ENCODE measurements at places on chromosomes 2 and 18.

- DNase-seq, result no peak
Measured at GRCh38 chr2:149040451-149040850, 2.0 kb downstream of the LYPD6B start.

GRCh38 chr2:12412898-12413305 lies 303.8 kb upstream of the TRIB2 start:
- no peak for DNase-seq

DNA sequence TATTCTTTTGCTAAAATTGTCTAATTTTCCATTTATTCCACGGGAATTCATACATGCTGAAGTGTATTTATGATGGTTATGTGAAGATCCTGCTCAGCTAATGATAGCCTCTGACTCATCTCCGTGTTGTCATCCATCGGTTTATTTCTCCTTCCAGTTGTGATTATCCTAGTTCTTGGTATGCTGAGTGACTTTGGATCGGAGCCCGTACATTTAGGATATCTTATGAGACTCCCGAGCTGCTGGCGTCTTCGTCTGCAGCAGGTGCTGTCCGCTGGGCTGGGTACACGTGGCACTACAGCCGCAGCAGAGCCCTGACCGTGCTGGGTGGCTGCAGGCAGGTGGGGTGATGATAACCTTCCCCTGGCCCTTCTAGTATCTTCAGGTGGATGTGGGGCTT lies 40.1 kb upstream of the GALR1 start:
- DNase-seq, result no peak

DNA sequence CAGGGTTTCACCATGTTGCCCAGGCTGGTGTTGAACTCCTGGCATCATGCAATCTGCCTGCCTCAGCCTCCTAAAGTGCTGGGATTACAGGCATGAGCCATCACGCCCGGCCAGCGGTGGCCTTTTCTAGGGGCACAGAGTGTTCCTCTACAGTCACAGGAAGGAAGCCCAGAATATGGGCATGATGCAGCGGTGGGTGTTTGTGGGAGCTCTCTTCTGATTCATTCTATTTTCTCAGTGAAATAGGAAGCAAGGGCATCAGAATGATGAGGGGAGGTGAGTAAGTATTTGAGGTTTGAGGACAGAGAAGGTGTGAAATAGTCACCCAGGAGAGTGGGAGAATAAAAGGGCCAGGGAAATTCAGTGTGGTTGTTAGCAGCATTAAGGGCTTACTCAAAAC lies 70.3 kb upstream of the PSME4 start:
- no peak for DNase-seq

- DNase-seq, result no peak
Measured at GRCh38 chr2:48114256-48114655, 208.0 kb upstream of the FBXO11 start.

- no peak for DNase-seq
Measured at GRCh38 chr2:237281836-237282306, 132.1 kb downstream of the COL6A3 start.

GRCh38 chr2:144876013-144876412 lies 356.1 kb upstream of the ZEB2 start:
- DNase-seq, result no peak

DNA sequence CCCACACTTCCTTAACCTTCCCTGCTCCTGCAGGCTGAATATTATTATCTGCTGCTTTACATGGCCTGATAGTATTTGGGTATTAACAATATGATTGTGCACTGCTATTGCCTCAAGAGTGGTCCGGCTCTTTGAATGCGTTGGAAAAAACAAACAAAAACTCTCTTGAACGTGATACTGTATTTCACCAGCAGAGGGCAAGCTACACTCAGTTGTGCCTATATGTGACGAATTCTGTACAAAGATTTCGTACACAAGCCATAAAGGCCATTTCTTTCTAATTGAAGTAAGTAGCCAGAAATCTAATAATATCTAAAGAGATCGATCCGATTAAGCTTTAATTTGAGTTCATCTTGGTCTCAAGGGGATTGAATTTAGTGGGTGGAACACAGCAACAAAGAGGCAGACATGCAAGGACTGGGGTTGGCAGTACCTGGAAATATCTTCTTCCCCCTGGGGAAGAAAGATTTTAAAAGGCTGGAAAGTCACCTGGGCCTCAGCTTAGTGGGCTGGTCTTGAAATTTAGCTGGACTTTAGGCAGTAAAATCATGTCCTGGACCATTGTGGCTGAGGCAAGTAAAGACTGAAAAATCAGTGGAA lies 49.3 kb upstream of the RAB6D start:
- no peak for DNase-seq

GRCh38 chr2:198591586-198591985 lies 787.2 kb downstream of the PLCL1 start:
- no peak for DNase-seq

- DNase-seq, result no peak
Measured at GRCh38 chr18:63160172-63160995, 159.2 kb downstream of the BCL2 start.

DNA sequence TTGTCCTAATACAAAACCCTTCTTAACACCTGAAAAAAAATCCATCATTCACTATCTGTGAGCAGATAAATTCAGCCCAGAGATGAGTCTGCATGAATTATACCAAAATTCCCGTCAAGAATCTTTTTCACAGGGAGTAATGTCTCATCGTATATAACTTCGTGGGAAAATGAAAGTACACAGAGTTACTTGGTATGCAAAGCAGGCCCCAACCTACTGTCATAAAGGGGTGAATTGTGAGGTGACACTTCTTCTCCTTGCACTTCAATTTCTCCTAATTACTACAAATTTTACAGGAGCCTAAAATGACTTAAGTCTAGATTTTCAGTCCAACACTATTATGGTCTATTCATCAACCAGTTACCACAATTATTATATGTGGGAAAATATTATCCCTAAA lies 84.6 kb upstream of the CDH20 start:
- DNase-seq, result no peak

- DNase-seq, result no peak
Measured at GRCh38 chr2:130744287-130745117, 10.8 kb upstream of the AMER3 start.

DNA sequence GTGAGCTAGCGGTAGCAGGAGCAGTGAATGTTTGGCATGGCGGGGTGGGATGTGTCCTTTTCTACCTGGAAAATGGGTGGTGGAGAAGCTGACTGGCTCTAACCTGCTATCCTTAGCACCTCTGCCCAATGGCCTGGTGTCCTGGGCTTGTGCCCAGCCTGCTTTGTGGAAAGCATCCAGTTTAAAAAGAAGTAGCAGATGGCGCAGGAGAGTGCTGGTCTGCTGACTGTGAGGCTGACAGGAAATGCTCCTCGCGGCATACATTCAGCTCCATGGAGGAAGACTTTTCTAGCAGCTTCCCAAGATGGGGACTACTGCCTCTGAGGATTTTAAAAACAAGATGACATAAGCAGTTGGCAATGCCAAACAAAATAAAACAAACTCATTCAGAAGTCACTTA lies 56.2 kb upstream of the LYPD6B start:
- no peak for DNase-seq

DNA sequence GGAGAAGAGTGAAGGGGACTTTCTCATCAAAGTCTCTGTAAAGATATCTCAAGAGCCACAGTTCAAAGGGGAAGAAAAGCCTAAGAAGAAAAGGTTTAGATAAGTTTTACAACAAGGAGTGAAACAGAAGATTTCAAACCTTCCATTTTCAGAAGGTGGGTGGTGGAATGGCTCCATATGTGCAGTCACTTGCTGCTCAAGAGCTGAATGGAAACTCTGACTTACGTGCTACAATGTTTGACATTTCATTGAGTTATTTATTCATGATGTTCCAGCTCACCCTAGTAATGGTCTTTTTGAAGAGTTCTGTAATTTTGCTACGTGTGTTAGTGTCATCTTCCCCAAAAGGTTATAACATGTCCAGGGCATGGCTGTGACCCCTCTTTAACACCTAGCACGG lies 21.7 kb downstream of the LCT start:
- no peak for DNase-seq

GRCh38 chr2:168181825-168182224 lies 65.6 kb downstream of the STK39 start:
- no peak for DNase-seq

GRCh38 chr2:85758361-85759256 lies 4.8 kb downstream of the ATOH8 start:
- DNase-seq, result no peak

- no peak for DNase-seq
Measured at GRCh38 chr2:23994567-23994966, 15.3 kb upstream of the MFSD2B start.

GRCh38 chr2:203804070-203804469 lies 63.5 kb upstream of the CTLA4 start:
- DNase-seq, result no peak

- no peak for DNase-seq
Measured at GRCh38 chr2:50658883-50659282, 373.0 kb downstream of the NRXN1 start.

DNA sequence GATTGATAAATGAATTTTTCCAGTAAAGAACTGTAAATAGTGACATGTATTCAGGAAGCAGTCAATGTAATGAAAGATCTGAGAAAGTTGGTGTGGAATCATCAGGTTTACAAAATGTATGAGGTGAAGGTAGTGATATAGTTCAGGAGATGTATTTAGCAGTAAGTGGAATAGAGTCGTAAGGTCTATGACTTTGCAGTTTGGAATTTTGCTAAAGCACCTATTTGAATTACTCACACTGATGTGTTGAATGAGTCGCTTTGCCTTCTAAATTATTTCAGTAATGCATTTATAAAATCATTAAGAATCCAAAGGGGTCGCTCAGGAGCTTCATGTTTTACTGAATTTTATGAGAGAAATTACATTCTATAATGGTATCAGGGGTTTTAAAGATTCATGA lies 713.7 kb downstream of the DSC3 start:
- DNase-seq, result no peak

- DNase-seq, result no peak
Measured at GRCh38 chr2:181778621-181779201, 98.4 kb upstream of the NEUROD1 start.

DNA sequence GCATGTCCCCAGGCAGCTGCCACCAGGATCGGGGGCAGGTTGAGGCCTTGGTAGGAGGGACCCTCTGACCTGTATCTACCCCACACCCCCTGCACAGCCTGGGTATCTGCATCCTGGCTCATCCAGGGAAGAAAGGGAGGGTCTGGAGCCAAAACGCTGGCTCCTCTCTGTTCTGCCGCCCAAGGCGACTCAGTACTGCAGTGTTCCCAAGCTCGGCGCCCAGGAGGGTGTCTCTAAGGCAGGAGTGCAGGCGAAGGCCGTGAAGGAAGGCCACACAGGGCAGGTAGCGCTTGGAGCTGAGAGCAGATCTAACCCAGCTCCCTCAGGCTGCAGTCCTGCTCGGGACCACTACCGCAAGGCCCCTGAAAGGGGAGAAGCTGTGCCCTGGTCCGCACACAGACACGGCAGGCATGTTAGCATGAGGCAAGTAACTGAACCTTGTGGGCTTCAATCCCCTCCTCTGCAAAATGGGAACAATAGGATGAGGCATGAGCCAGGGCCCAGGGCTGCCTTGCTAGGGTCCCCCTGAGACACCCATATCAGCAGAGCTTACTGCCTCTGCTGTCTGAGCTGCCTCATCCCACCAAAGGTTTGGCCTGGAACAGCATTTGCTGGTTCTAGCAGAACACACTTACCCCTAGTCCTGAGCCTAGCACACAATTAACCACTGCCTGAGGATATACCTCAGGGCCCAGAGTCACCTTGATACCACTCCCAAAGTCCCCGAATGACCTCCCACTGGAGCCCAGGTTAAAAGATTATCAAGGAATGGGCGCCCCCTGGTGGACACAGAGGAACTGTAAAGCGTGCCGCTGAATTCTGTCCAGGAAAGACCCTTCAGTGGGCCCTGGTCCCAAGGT lies 6.5 kb downstream of the PTMA start:
- no peak for DNase-seq

- DNase-seq, result no peak
Measured at GRCh38 chr2:154046493-154046892, 174.8 kb downstream of the GALNT13 start.

DNA sequence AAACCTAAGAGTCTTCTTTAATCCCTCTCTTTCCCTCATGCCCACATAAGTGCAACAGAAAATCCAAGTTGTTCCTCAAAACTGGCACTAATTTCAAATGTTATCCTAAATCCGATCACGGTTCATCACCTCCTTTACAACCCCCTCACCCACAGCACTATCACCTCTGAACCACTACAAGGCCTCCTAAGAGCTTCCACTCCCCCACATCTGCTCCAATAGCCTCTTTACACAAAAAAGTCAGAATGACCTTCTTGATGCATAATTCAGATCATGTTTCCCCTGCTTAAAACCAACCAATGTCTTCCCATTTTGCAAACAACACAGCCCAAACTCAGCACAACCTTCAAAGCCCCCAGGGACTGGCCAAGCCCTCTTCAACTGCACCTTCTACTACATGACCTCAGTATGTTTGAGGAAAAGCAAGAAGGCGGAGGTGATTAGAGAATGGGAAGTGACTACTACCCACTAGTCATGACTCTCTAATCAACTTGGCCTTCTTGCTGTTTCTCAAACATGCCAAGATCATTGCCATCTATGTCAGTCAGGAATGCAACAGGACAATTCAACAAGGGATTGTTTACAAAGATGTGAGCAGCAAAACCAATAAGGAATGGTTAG lies 34.6 kb upstream of the GCC2 start:
- no peak for DNase-seq

- DNase-seq, result no peak
Measured at GRCh38 chr18:63158012-63158631, 161.4 kb downstream of the BCL2 start.

GRCh38 chr18:76984193-76985155 lies 148.1 kb downstream of the MBP start:
- no peak for DNase-seq

DNA sequence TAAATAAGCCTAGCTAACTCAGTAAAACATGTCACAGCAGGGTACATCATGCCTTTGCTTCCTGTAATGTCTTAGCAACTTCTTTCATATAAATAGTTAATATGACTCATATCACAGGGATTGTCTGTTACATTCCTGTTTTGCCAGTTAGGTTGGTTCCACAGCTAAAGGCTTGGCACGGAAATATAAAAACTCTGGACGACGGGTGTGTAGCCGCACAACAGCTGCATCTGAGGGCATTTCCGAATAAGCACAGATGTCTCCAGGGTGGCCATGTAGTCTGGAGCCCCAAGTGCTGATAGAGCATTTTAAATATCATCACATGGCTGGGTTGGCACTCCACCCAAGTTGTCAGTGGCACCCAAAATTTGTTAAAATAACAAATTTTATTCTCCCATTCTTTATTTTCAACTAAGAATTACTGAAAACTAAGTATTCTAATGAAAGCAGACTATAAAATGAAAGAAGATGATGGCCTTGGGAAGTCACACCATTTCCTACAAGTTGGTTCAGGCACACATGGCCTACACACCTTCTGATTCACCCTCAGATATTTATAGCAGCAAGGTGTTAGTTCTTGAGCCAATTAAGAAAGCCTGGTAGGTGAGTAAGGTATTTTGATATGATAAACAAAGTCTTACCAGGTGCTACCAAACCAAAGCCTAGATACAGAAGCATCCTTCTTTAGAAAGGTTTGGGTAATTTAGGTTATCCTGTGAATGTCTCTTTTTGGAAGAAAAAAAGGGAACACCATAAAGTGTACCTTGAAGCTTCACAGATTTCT lies 61.8 kb upstream of the STK17B start:
- no peak for DNase-seq
